ENCODE measurements at places on chromosomes 13 and 19. TPM values are rescaled to one million over a fixed set of nuclear protein-coding genes. Genes with fewer than 3 reads are reported as not detected.

Gene BRME1
- 0.12 TPM for polyA plus RNA-seq

GRCh38 chr19:50843701-50844221 lies 10.4 kb upstream of the KLK15 start:
- no peak for DNase-seq

Gene LHB
- not detected for polyA plus RNA-seq

DNA sequence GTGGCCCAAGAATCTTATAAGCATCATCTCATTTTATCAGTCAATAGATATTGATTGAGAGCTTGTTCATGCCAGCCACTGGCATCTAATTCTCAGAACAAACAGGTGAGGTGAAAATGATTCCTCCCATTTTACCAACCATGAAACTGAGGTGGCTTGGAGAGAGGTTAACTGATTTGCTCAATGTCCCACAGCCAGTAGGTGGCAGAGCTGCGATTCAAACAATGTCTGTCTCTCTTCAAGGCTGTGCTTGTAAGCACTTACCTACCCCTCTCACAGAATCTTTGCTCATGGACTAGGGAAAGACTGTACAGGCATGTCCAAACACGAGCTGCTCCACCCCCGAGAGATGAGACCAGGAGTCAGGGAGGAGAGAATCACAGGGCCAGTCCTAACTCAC lies 21.5 kb upstream of the GSX1 start:
- DNase-seq: no peak

Gene ZNF829
- 1.1 TPM for polyA plus RNA-seq

Gene CBARP
- polyA plus RNA-seq: 1.1 TPM

DNA sequence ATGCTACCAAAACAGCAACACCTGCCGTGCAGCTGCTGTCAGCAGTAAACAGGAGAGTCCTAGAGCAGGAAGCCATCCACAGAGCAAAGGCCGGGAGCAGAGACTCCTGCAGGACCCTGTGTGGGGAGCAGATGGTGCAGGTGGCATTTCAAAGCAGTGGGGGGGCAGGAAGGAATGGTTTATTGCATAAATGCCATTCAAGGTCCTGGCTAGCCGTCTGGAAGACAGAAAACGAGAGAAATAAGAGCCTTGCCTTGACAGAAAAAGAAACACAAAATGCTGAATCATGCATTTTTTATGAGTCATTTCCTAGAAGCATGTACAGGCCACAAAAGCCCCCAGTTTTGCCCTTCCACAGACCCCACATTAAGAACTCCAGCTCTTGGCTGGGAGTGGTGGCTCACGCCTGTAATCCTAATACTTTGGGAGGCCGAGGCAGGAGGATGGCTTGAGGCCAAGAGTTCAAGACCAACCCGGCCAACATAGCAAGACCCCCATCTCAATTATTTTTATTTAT lies 5.4 kb downstream of the RSPH6A start:
- peak; percentile 52 for DNase-seq

Gene SLC39A3
- 27.9 TPM for polyA plus RNA-seq

Measured in AG04450 (cell line).